ENCODE measurements at places on chromosomes 16 and 17.

DNA sequence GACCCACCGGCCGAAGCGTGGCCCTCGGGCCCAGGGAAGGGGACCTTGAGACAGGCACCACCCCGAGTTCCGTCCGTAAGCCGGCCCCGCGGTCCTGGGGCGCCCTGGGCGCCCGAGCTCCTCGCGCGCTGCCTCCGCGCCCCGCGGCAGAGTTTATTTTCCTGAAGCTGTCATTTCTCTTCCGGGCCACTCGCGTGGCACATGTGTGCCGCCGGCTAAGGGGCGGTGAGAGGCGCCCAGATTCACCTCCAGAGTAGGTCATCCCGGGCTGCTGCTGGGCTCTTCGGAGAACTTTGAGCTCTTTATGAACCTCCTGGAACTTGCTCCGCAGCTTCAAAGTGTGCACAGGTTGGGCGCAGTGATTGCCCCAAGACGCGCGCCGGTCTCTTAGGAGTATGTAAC lies 489 bp downstream of the ZC3H18 start:
- DNase-seq = peak; percentile 55

GRCh38 chr17:78654325-78654724 lies 77.1 kb upstream of the DNAH17 start:
- DNase-seq = no peak

- DNase-seq = no peak
Observed at GRCh38 chr17:43670645-43671030, 8.9 kb upstream of the MEOX1 start.

GRCh38 chr16:58589326-58589905 lies 40.2 kb downstream of the CNOT1 start:
- DNase-seq = no peak

GRCh38 chr17:19574956-19575355 lies 41.3 kb downstream of the SLC47A1 start:
- DNase-seq = no peak

DNA sequence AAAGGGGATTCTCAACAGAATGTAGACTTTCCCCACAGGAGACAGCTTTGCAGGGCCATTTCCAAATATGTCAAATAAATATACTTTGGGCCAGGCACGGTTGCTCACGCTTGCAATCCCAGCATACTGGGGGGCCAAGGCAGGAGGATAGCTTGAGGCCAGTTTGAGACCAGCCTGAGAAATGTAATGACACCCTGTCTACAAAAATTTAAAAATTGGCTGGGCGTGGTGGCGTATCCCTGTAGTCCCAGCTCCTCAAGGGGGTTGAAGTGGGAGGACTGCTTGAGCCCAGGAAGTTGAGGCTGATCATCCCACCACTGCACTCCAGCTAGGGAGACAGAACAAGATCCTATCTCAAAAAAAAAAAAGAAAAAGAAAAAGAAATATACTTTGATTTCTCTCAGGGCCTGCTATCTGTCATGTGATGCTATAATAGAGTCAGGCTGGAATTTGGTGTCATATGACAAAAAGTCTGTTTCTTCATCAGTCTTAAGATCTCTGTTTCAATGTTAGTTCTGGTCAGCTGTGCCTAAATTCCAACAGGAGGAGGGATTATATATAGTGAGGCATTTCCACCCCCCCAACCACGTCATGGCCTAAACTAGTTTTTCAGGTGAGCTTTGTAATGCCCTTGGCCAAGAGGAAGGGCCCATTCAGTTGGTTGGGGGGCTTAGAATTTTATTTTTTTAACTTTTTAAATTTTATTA lies 4.3 kb upstream of the ZDHHC7 start:
- no peak for DNase-seq

Data from hepatocyte (in vitro differentiated cells).